Karpas-422 (cell line): ENCODE measurements at places on chromosomes 5 and 9. TPM values are rescaled to one million over a fixed set of nuclear protein-coding genes. Genes with fewer than 3 reads are reported as not detected.

DNA sequence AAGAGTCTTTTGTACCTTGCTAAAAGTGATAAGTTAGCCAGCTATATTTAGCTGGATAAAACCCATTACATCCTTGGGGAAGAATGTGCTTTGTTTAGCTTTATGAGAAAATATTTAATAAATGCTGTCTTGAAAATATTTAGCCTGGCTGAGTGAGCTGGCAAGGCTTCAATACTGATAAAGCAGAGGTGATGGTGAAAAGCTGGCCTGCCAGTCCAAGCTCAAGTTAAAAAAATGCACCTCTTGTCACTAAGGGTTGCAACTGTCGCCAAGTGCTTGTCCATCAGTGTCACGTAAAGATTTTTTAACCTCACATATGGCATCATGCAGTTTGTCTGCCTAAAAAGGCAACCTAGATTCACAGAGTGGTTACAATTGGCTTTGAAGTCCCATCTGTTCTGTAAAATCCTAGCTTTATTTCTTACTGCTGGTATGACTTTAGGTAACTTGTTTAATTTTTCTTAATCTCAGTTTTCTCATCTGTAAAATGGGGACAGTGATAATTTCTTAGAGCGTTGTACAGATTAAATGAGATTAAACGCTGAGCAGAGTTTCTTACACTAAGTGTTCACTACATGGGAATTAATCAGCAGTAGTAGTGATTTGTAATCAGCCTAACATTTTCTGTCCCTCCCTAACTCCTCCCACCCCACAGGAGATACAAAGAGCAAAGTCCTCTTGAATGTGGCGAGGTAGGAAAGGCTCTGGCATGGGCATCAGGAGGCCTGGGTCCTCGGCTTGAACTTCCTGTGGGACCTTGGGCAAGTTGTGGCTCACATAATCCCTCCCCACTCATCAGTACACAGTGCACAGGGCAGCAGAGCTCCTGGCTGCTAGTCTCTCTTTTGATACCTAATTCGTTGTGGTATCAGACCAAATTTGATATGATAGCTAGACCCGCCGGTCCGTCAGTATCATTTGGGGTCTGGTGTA is 48.7 kb downstream of the PIK3R1 start:
- H3K27me3 ChIP-seq = no peaks in the 10 kb centered on the region
- no peak overlapping the region for H3K4me3 ChIP-seq
- H3K36me3 ChIP-seq = no peaks in the 10 kb centered on the region
- no peak for DNase-seq
- H3K27ac ChIP-seq = no peak overlapping the region
- peaks cover 39% of the 10 kb centered on the region for H3K4me1 ChIP-seq

- H3K27me3 ChIP-seq = no peaks in the 10 kb centered on the region
- no peak for DNase-seq
- no peaks in the 10 kb centered on the region for H3K36me3 ChIP-seq
- H3K27ac ChIP-seq = no peak overlapping the region
Measured at GRCh38 chr5:167945542-167946384, 345.7 kb upstream of the WWC1 start.

C9 gene
- total RNA-seq = not detected in 2 replicates

GRCh38 chr5:82596451-82596850 is 318.3 kb upstream of the RPS23 start:
- H3K36me3 ChIP-seq = no peaks in the 10 kb centered on the region
- H3K4me3 ChIP-seq = no peak overlapping the region
- no peak for DNase-seq
- no peak overlapping the region for H3K27ac ChIP-seq
- no peaks in the 10 kb centered on the region for H3K4me1 ChIP-seq

NCS1 gene
- not detected in 2 replicates for total RNA-seq

- H3K27ac ChIP-seq = no peak overlapping the region
- no peaks in the 10 kb centered on the region for H3K27me3 ChIP-seq
- H3K36me3 ChIP-seq = no peaks in the 10 kb centered on the region
- peaks cover 24% of the 10 kb centered on the region for H3K4me1 ChIP-seq
- no peak overlapping the region for H3K4me3 ChIP-seq
Measured at GRCh38 chr9:19252174-19252884, 21.8 kb downstream of the DENND4C start.

DNA sequence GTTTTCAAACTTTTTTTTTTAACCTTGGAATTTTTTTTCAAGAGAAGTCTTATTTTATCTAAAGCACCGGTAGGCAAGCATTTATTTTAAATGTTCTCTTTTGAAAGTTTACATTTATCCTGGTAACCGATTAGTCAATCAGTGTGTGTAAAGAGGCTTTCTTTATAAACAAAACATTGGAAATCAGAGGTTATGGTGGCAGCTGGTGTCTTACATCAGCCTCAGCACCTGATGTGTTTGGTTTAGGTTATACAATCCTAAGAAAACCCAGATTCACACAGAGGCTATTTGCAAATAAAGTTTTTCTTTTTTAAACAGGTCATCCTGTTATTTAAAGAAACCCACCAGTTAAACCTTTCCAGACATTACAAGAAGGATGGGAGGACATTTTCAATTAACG is 173.3 kb upstream of the GDNF start:
- H3K4me3 ChIP-seq = no peak overlapping the region
- no peaks in the 10 kb centered on the region for H3K27me3 ChIP-seq
- no peak for DNase-seq
- no peaks in the 10 kb centered on the region for H3K36me3 ChIP-seq
- no peaks in the 10 kb centered on the region for H3K4me1 ChIP-seq

SHISAL2B gene
- not detected in 2 replicates for total RNA-seq

IRX1 gene
- total RNA-seq = not detected in 2 replicates

- H3K4me1 ChIP-seq = no peaks in the 10 kb centered on the region
- no peaks in the 10 kb centered on the region for H3K27me3 ChIP-seq
- H3K4me3 ChIP-seq = no peak overlapping the region
- H3K36me3 ChIP-seq = no peaks in the 10 kb centered on the region
- no peak for DNase-seq
- H3K27ac ChIP-seq = no peak overlapping the region
Measured at GRCh38 chr5:129689045-129689444, 58.8 kb upstream of the MINAR2 start.

DNA sequence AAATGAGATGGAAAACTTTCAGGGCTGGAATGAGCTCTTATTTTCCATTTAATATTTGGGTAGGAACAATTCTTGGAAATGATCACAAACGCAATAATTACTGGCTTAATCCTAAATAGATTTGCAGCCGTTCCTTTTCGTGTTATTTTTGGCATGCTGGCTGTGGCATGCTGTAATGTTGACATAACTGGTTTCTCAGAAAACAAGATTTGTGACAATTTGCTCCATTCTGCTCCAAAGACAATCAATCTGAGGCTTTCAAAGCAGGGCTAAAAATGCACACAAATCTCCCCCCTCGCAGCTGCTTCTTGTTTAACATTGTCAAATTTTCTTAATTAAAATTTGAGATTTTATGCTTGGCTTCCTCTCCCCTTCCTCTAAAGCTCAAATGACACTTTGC is 151.2 kb downstream of the TTC39B start:
- no peaks in the 10 kb centered on the region for H3K36me3 ChIP-seq
- H3K4me1 ChIP-seq = peaks cover 49% of the 10 kb centered on the region
- H3K27me3 ChIP-seq = no peaks in the 10 kb centered on the region
- H3K27ac ChIP-seq = peak overlapping the region; percentile 91

DNA sequence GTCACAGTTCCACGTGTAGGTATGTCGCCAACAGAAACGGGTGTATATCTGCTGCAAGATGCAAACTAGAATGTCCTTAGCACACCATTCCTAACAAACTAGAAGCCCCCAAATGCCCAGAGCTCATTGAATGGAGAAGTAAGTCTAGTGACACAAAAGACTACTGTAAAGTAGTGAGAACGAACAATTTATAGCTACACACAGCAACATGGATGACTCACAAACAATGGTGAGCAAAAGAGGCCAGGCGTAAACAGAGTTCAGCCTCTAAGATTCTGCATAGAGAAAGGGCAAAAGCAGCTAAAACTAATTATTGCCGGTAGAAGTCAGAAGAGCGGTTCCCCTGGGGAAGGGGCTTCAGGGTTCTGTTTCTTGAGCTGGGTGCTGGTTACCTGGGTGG is 74.7 kb downstream of the AMBP start:
- no peaks in the 10 kb centered on the region for H3K36me3 ChIP-seq
- H3K27me3 ChIP-seq = no peaks in the 10 kb centered on the region
- DNase-seq = no peak
- H3K4me1 ChIP-seq = no peaks in the 10 kb centered on the region

GRCh38 chr9:85359161-85359560 is 382.6 kb downstream of the AGTPBP1 start:
- H3K27ac ChIP-seq = no peak overlapping the region
- H3K36me3 ChIP-seq = no peaks in the 10 kb centered on the region
- H3K4me1 ChIP-seq = no peaks in the 10 kb centered on the region
- no peak overlapping the region for H3K4me3 ChIP-seq
- no peaks in the 10 kb centered on the region for H3K27me3 ChIP-seq
- no peak for DNase-seq

- no peak overlapping the region for H3K27ac ChIP-seq
- H3K27me3 ChIP-seq = no peaks in the 10 kb centered on the region
- peaks cover 14% of the 10 kb centered on the region for H3K4me1 ChIP-seq
Measured at GRCh38 chr5:69276422-69277174, 41.9 kb downstream of the CDK7 start.

SPEF2 gene
- not detected in 2 replicates for total RNA-seq

DNA sequence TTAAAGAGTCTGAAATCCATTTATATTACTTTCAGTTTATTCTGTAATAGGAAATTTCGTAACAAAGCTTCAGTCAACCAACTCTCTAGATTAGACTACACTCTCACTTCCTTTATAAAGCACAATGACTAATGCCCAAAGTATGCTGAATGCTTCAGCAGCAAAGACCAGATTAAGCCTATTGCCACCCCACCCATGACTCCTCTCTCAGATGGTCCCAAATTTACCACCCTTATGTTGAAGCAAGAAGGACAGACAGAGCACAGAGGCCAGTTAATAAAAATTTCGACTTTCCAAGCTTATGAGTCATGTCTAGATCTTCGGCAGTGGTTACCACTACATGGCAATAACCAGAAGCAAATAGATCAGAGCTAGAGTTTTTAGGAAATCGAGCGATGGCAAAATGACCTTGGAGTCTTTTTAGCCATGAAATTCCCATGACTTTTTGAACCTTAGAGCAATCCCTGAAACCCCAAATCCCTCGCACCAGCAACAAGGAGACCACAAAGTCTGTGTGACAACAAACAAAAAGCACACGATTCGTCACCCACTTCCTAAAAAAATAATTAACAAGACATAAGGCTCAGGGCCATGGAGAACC is 287.8 kb upstream of the RASA1 start:
- H3K27me3 ChIP-seq = no peaks in the 10 kb centered on the region
- no peak overlapping the region for H3K27ac ChIP-seq
- no peak overlapping the region for H3K4me3 ChIP-seq
- DNase-seq = no peak
- H3K36me3 ChIP-seq = no peaks in the 10 kb centered on the region

GRCh38 chr9:126531035-126531571 is 82.6 kb upstream of the LMX1B start:
- DNase-seq = no peak
- no peaks in the 10 kb centered on the region for H3K36me3 ChIP-seq
- H3K4me1 ChIP-seq = peaks cover 46% of the 10 kb centered on the region
- H3K4me3 ChIP-seq = no peak overlapping the region

GRCh38 chr5:73625944-73626811 is at the start of gene ARHGEF28:
Gene ARHGEF28, plus strand, starts transcription at chr5:73626196. Its CDS starts 58,656 bp downstream, at chr5:73684852.
- H3K4me1 ChIP-seq = no peaks in the 10 kb centered on the region
- no peak for DNase-seq
- H3K36me3 ChIP-seq = no peaks in the 10 kb centered on the region

DNA sequence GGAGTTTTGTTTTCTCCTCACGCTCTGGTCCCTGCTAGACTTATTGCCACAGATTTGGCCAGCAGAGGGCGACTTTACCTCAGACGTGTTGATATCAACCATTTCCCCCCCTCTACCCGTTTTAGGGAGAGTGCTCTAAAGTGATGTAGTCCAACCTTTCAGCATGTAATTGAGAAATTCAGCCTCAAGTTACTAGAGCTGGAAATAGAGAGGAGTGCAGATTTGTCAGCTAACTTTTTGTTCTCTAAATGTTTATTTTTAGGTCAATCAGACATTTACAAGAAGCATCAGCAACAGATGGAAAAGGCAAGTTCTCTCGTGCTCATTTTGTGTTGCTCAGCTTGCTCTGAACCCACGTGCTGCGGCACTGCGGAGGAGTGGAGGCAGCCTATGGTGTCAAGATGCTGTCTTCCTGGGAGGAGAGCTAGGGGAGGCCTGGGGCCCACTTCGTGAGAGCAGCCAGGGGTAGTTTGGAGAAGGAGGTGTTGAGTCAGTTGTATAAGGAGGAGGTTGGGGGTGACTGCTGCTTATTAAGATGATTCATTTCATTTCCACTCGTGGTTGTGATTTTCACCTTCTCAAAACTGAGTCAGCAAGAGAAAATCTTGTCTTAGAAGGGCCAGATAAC is 53.6 kb downstream of the GPR107 start:
- no peak overlapping the region for H3K4me3 ChIP-seq
- H3K27ac ChIP-seq = no peak overlapping the region
- peaks cover 11% of the 10 kb centered on the region; the same call in 1 of the 2 replicates for H3K36me3 ChIP-seq

- DNase-seq = no peak
- no peak overlapping the region for H3K27ac ChIP-seq
- no peaks in the 10 kb centered on the region for H3K27me3 ChIP-seq
- no peak overlapping the region for H3K4me3 ChIP-seq
Measured at GRCh38 chr9:109181284-109181683, 14.2 kb upstream of the FRRS1L start.

DNA sequence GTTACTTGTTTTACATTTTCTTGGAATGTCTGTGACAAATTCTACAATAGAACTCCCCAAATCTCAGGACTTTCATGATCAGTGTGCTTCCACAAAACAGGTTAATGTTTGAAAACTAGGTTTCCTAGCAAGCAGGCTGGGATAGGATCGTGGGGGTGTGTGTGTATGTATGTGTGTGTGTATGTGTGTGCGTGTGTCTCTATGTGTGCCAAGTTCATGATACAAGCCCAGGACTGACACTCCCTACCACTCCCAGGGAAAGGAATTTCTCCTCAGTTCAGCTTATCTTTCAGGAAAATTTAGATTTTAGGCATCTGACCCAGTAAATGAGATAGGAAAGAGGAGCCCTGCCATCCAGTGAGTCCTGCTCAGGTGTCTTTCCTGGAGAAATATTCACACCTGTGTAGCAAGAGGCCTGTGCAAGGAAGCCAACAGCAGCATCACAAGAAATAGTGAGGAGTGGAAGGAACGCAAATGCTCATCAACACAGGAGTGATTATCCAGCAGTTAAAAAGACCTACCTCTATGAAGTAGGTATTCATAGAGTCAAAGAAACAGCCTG is 13.8 kb upstream of the ABLIM3 start:
- DNase-seq = no peak
- no peaks in the 10 kb centered on the region for H3K27me3 ChIP-seq
- H3K4me3 ChIP-seq = no peak overlapping the region
- H3K36me3 ChIP-seq = no peaks in the 10 kb centered on the region
- no peaks in the 10 kb centered on the region for H3K4me1 ChIP-seq
- no peak overlapping the region for H3K27ac ChIP-seq

GRCh38 chr9:4238522-4238921 is 61.3 kb downstream of the GLIS3 start:
- DNase-seq = no peak

GRCh38 chr9:133761641-133762248 is 23.6 kb upstream of the SARDH start:
- H3K27me3 ChIP-seq = no peaks in the 10 kb centered on the region
- DNase-seq = no peak
- no peak overlapping the region for H3K4me3 ChIP-seq
- no peak overlapping the region for H3K27ac ChIP-seq

- H3K4me3 ChIP-seq = no peak overlapping the region
- H3K27me3 ChIP-seq = no peaks in the 10 kb centered on the region
- H3K27ac ChIP-seq = no peak overlapping the region
- no peaks in the 10 kb centered on the region for H3K4me1 ChIP-seq
Measured at GRCh38 chr9:79968533-79968932, 396.8 kb downstream of the TLE4 start.
